ENCODE measurements at places on chromosomes 13 and 19.

DNA sequence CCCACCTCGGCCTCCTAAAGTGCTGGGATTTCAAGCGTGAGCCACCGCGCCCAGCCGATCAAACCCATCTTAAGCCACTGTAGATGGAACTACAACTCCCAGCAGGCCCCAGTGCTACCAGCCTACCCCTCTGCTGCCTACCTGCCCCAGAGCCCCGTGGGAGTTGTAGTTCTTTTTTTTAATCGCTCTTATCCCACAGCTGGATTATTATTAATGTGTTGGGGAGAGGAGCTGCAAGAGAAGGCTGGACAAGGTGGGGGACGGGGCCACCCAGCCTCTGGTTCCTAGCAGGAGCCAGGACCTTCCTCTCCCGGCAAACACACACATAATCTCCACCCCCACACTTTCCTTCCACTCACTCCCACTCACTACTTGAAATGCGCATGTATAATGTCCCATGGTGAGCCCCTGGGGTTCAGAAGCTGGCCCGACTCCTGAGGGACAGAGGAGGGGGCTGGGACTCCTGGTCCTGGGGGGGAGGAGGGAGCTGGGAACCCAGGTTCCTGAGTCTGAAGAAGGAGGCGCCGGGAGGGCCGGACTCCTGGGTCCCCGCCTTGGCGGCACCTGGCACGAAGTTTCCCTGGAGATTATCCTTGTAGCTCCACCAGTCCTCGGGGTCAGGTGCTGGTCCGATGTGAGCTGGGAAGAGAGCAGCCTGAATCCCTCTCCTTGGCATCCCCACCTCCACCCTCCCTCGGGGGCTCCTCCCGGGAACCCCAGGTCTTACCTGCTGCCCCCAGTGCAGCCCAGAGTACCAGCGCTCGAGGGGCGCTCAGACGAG lies 958 bp downstream of the CA11 start:
- DNase-seq, result peak; percentile 60

GRCh38 chr19:16370641-16371391 lies 46.2 kb downstream of the KLF2 start:
- DNase-seq, result no peak

- peak; percentile 78 for DNase-seq
These were observed 2.5 kb upstream of the DCT start for GRCh38 chr13:94481941-94482340.

DNA sequence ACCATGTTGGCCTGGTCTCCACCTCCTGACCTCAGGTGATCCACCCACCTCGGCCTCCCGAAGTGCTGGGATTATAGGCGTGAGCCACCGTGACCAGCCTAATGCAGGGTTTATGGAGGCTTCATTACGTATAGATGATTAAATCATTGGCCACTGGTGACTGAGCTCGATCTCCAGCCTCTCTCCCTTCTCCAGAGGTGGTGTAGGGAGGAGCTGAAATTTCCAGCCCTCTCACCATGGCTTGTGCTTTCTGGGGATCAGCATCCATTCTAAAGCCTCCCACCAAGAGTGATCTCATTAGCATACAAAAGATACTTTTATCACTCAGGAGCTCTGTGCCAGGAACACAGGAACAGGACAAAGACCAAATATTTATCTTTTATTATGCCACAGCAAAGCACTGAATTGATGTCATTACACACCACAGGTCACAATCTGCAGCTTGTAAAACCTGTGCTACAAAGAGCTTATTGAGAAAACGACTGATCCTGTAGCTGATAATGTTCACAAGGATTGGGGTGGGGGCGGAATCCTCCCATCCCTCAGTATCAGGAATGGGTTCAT lies 32.4 kb downstream of the RHPN2 start:
- no peak for DNase-seq

DNA sequence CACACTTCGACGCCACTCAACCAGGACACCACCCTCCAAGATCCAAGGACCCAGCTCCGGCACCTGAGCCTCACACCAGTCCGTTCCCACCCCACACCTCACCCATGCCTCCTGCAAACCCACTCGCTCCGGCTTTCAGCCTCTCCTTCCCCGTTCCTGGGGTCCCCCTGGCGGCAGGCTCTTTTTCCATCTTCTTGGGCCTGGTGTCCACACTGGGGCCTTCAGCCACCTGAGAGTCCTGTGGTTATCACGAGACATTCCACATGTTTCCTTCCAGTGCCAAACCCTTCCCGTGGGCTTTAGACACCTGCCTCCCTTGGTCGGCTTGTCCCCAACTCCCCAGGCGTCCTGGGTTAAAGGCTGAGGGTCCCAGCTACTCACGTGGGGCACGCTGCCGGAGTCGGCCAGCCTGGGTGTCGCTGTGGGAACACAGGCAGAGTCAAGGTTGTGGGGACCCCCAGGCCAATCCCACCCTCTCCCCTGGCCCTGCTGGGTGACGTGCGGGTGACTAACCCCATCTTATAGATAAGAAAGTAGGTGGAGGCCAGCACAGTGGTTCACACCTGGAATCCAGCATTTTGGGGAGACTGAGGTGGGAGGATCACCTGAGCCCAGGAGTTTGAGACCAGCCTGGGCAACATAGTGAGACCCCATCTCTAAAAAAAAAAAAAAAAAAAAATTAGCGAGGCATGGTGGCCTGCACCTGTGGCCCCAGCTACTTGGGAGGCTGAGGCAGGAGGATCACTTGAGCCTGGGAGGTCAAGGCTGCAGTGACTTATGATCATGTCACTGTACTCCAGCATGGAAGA lies 1.9 kb downstream of the JSRP1 start:
- DNase-seq, result no peak

DNA sequence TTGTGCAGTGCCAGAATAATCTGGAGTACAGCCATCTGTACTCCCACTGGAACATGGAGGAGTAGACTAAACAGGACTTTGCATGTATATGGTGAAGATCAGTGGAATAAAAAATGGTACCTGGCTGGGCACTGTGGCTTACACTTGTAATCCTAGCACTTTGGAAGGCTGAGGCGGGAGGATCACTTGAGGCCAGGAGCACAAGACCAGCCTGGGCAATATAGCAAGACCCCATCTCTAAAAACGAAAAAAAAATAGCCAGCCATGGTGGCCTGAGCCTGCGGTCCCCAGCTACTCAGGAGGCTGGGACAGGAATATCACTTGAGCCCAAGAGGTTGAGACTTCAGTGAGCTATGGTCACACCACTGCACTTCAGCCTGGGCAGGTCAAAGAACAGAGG lies 20.0 kb downstream of the UBA2 start:
- DNase-seq, result no peak

DNA sequence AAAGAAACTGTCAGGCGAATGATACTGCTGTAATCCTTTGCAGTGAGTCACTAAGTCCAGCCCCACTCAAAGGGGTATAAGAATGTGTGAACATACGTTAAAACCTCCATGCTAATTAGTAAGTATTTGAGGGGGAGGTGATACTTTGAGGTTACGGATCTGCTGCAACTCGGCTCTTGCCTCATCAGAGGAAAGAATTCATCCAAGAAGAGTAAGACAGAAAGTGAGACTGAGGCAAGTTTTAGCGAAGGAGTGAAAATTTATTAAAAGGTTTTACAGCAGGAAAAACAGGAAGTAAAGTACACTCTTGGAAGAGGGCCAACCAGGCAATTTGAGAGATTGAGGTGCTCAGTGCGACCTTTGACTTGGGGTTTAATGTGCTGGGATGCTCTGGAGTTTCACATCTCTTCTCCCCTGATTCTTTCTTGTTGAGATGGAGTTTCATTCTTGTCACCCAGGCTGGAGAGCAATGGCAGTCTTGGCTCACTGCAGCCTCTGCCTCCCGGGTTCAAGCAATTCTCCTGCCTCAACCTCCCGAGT lies 9.8 kb downstream of the CLEC4M start:
- DNase-seq, result no peak

DNA sequence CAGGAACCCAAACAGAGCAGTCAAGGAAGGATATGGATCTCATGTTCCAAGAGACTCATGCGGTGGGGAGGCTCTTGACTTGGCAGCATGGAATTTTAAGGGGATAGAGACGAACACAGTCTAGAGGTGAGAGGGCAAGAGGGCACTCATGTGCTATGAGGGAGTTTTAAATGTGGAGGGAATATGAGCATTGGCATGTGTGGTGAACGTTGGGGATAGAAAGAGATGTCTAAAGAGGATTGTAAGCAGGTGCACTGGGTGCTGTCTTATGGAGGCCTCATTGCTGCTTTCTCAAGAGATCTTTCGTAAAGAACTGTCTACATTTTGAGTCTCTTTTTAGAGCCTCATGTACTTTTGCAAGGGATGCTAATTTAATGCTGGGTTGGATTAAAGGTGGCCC lies 600.3 kb upstream of the GPC6 start:
- no peak for DNase-seq

DNA sequence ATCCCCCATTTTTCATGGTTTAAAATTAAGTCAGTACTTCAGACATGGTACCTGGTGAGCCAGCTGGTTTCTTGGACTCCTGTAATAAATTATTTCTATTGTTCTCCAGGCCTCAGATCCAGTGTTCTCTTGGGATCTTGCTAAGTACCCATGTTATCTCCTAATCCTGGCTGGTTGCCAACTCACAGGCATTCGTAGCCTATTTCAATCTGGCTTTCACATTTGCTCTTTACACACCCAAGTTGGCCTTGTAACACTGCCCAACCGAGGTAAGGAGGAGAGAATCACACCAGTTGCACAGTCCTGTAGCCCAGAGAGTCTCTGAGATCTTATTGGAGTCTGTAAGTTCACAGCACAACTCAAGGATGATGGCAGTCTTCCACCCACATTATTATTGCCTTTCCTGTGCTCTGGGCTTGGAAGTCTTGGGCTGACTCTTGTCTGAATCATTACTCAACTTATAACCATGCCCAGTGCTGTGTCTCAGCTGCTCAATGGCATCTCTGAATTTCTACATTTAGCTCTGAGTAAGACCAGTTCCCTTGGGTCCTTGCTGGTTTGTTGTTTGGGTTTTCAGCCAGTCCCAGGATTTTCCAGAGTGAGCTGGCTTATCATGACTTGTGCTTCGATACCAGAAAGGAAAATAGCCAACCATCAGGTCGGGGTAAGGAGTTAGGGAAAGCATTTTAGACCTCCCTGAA lies 76.6 kb upstream of the KLF12 start:
- peak; percentile 1 for DNase-seq

- peak; percentile 85 for DNase-seq
These were observed at the start of gene KLF2 for GRCh38 chr19:16324384-16325160. Gene KLF2, plus strand, starts transcription at chr19:16324826. Its CDS starts 98 bp downstream, at chr19:16324924.

DNA sequence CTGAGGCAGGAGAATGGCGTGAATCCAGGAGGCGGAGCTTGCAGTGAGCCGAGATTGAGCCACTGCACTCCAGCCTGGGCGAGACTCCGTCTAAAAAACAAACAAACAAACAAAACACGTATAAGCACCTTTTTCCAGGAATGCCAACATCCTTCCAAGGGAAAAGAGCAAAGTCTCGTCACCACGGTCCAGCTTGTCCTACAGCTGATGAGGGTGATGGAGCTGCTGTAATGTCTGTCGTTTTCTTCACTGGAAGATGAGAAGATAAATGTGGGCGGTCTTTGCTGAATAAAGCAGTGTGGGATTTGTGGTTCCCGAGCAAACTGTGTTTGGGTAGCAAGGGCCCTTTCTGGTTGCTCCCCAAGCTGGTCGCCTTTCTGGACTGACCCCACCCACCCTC lies 166.6 kb downstream of the PTPRS start:
- no peak for DNase-seq

- DNase-seq, result peak; percentile 2
These were observed 39.2 kb upstream of the CYP2A7 start for GRCh38 chr19:40921005-40921897.

GRCh38 chr13:94065741-94066140 lies 413.7 kb downstream of the DCT start:
- DNase-seq, result no peak

DNA sequence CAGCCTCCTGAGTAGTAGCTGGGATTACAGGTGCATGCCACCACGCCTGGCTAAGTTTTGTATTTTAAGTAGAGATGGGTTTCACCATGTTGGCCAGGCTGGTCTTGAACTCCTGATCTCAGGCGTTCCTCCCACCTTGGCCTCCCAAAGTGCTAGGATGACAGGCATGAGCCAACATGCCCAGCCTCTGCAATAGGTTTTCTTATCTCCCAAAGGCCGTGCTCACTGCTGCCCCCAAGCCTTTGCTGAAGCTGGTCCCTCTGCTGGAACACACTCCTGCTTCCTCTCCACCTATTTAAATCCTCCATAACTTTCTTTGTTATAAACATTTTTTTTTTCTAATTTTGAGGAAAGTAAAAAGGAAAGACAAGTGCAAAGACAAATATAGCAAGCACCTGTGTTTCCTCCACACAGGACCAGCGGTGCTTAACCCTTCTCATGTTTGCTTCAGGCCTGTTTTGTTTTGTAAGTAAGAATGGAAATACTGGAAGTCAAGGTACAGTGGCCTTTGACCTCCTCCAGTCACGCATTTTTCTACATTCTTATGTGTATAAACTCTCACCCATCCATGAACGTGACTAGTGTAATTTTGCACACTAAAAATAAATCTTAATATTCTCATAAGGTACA lies 14.5 kb upstream of the TNFAIP8L1 start:
- DNase-seq, result peak; percentile 50

- no peak for DNase-seq
These were observed 43.9 kb downstream of the ZNF331 start for GRCh38 chr19:53581871-53582279.

GRCh38 chr19:55579766-55580621 lies 654 bp downstream of the ZNF579 start:
- DNase-seq, result peak; percentile 35

GRCh38 chr19:18287836-18288772 lies 6.7 kb upstream of the JUND start:
- DNase-seq, result no peak

- DNase-seq, result no peak
These were observed 34.5 kb downstream of the ZMYM2 start for GRCh38 chr13:19993024-19993423.

GRCh38 chr13:51339952-51340732 lies 651 bp downstream of the SERPINE3 start:
- no peak for DNase-seq

- DNase-seq, result no peak
These were observed 46.8 kb downstream of the C13orf46 start for GRCh38 chr13:113926951-113927660.

GRCh38 chr13:50682966-50683365 lies 160.5 kb downstream of the DLEU7 start:
- no peak for DNase-seq

- no peak for DNase-seq
These were observed 41.6 kb upstream of the RFC3 start for GRCh38 chr13:33776239-33776881.

DNA sequence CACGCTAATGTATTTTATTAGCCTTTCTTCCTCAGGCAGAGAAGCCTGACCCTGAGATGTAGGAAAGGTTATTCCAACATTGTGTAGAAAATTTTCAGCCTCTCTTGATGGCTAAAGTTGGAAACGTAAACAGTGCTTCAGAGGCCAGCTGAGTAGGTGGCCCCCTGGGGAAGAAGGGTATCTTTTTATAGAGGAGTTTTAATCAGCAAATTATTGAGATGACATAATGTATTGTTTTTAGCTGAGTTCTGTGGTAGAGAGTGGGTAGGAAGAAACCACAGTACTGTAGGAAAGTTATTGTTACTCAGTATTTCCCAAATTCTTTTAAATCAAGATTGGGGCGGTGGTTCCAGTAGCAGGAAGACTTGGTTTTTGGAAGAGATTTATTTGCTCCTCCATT lies 268.8 kb downstream of the DLEU7 start:
- no peak for DNase-seq

DNA sequence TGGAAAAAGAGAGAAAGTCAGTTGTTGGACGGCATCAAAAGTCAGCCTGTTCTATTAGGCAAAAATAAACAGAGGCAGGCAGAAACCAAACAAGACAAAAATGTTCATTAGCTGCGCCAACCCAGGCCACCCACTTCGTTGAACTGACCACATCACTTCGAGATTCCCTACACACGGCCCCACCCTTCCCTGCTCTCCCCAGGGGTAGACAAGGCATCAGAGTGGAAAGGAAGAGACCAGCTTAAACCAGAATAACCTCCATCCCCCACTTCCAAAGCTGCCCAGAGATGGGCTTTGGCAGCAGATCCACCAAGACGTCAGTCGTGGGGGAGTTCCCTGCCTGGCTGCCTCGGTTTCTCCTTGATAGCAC lies 204.6 kb upstream of the TSHZ3 start:
- no peak for DNase-seq

Data from ACHN (cell line).